ENCODE measurements at places on chromosomes 7 and 10.
A peak's percentile ranks its signal among the peaks of the same experiment; 100 is the strongest.

GRCh38 chr7:120394595-120394994, 121.6 kb downstream of the KCND2 start:
- DNase-seq, result no peak

DNA sequence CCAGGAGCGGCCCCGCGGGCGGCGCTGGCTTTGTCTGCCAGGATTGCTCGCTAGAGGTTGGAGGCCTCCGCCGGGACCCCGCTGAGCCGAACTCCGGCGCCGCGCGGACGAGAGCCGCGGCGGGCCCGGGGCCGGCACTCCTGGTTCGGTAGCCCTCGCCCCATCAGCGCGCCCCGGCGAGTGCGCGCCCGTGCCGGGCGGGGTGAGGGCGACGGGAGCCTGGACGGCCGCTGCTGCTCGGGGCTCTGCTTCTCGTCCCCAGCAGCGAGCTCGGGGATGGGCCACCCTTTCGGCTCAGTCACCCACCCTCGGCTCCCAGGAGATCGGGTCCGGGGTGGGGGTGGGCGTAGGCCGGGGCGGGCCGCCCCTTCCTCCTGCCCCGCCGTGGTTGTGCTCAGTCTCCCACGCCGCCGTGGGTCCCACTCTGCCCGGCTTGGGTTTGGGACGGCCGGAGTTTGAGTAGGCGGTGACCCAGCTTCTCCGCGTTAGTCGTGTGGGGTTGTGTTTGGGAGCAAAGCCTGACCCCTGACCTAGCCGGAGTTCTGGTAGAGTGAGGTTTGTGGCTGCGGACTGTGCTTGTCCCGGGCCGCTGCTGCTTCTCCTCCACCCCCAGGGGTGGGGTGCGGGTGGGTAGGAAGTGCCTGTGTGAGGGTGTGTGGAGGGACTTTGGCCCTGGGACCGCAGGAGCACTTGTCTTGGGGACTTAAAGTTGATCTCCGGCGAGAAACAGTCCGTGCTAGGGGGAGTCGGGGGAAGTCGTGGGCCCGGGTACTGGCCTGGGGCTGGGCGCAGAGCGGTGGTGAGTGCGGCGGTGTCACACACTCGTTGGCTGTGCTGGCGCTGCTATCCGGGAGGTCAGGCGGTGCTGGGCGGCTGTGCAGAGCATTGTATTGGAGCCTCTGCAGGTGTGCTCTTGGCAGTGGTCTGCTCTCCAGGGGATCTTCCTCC, 677 bp downstream of the TSPAN14 start:
- DNase-seq, result peak; percentile 88

DNA sequence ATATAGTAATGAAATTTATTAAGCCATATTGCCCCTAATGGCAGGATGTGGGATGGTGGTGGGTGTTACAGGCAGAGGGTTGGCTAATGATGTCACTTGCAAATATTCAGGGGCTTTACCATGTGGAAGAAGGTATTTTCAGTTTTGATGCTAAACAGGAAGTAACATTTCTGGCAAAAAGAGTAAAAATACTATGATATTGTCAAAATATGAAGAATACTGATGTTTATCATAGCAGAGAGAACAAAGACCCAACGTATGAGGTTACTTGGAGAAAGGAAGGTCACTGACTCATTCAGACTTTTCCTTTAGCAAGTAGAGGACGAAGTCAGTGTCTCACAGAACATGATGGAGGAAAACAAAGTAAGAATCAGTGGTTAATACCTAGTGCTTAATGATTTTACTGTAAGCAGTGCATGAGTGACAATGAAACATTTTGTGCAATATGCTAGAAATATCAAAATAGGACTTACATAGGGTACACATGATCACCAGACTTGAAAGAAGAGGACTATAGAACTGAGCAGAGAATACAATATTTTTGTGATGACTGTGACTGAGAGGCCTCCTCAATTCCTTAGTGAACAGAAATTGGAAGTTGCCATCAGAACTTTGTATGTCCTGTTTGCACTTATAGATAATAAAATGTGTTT, 89.7 kb upstream of the STEAP4 start:
- no peak for DNase-seq

- DNase-seq, result no peak
Observed at GRCh38 chr10:50279489-50279888, 28.2 kb upstream of the ASAH2 start.

- DNase-seq, result no peak
Observed at GRCh38 chr10:83127942-83128575, 1011.2 kb upstream of the GHITM start.

DNA sequence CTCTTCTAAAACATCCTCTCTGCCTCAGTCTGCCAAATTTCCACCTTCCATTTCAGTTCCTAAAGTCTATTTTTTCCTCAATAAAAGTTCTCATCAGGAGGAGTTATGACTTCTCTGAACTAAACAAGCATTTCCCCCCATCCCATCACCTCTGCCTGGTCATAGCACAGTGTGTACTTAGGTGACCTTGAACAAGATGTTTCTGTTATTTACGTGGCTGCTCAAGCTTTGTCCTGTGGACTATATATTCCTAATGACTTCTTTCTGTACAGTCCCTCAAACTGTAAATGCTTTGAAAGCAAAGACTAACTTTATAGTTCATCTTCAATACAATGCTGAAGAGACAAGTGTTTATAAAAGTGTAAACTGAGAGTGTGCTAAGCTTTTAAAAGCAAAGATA, 166.9 kb downstream of the CPEB3 start:
- no peak for DNase-seq

DNA sequence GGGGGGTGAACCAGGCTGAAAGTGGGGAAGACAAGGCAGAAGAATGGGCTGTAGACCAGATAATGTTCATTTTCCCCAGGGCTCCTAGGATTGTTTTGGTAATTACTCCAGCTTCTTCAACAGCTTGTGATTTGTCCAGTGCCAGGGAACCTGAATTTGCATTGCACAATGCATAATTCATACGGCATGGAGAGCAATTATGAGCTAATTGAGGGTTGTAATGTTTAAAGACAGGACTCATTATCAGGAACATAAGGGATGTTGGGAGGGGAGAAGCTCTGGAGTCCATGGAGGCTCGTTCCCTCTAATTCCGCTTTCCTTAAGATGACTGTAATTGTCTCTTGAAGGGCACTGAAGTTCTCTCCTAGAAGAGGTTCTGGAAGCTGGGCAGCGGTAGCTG, 405.0 kb upstream of the ZMIZ1 start:
- DNase-seq, result no peak

GRCh38 chr7:156985101-156985992, 25.1 kb downstream of the MNX1 start:
- DNase-seq, result no peak

DNA sequence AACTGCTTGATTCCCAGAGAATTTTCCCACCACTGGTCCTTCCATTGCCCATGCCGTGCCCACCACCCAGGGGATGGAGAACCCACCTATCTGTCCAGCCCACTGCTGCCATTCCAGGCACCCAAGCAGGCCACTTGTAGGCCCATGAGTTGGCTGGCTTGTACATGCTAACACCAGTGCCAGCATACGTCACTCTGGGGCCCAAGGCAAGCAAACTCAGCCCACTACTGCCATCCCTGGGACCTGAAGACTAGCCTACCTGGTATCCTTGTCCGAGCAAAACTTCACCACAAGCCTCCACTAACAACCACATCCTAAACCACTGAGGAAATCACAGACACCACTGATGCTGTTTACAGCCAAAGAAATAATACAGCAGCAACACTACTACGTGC, 44.7 kb upstream of the CDK6 start:
- DNase-seq, result no peak

GRCh38 chr7:24825931-24826661, 68.8 kb upstream of the GSDME start:
- peak; percentile 90 for DNase-seq

- no peak for DNase-seq
Observed at GRCh38 chr10:24597426-24597825, 126.3 kb downstream of the ARHGAP21 start.

GRCh38 chr7:127535546-127536393, 49.6 kb downstream of the GCC1 start:
- DNase-seq, result no peak

DNA sequence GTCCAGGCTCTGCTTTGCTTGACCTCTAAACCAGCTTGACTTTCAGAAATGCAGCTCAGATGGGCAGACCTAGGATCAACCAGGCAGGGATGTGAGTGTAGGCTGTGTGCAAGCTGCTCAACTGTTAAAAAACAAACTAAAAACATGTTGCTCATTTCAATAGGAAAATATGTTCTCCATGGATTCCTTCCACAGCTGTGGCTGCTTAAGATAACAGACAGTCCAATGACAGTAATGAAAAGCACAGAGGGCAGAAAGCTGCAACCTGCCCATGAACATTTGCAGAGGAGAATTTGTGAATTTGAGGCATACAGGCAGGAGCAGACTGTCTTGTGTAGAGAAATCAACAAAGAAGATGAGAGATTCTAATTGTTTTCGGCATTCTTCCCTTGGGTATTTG, 534.2 kb downstream of the CCSER2 start:
- no peak for DNase-seq

DNA sequence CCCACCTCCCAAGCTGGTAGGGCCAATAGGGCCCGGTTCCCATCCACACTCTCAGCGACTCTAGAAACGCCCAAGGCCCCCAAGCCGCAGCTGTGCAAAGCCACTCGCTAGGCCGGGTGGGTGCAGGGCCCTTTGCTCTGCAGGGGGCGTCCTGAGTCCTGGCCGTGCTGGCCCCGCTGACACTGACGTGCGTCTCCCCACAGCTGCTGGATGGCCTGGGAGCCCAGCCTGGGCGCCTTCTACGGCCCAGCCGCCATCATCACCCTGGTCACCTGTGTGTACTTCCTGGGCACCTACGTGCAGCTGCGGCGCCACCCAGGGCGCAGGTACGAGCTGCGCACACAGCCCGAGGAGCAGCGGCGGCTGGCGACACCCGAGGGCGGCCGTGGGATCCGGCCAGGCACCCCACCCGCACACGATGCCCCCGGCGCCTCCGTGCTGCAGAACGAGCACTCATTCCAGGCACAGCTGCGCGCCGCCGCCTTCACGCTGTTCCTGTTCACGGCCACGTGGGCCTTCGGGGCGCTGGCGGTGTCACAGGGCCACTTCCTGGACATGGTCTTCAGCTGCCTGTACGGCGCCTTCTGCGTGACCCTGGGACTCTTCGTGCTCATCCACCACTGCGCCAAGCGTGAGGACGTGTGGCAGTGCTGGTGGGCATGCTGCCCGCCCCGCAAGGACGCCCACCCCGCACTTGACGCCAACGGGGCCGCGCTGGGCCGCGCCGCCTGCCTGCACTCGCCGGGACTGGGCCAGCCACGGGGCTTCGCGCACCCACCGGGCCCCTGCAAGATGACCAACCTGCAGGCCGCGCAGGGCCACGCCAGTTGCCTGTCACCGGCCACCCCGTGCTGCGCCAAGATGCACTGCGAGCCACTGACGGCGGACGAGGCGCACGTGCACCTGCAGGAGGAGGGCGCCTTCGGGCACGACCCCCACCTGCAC, 31.6 kb upstream of the KNDC1 start:
- DNase-seq, result no peak

DNA sequence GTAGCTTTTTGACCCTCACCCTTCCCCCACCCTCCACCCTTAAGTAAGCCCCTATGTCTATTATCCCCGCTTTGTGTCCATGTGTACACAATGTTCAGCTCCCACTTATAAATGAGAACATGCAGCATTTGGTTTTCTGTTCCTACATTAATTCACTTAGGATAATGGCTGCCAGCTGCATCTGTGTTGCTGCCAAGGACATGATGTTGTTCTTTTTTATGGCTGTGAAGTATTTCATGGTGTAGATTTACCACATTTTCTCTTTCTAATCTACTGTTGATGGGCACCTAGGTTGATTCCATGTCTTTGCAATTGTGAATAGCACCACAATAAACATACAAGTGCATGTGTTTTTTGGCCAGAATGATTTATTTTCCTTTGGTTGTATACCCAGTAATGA, 232.2 kb downstream of the CACNA2D1 start:
- no peak for DNase-seq

DNA sequence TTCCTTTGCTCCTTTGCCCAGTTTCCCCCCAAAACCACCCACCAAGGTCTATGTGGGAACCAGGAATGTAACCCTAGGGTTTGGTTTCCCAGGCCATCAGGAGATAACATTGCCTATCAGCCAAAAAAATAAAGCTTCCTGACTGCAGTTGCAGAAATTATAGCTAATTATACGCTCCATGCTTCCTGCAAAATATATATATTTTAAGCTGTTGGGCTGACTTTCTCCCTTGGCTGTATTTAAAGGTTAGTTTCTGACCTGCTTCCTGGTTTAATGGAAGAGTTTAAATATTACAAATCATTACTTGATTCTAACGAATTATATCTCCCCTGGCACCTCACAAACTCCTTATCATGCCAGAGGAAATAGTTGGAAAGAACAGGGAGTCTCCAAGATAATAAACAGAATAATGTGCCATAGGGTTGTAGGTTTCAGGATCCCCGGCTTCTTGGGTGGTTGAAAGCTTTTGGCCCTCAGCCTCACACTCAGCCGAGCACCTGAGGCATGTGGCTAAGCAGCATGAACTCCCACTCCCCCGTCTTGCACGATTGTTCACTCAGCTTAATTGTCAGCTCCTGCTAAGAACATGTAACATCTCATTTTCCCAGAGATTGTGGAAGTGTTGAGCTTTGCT, 79.9 kb downstream of the FZD1 start:
- DNase-seq, result no peak

GRCh38 chr7:69126896-69127479, 471.3 kb upstream of the AUTS2 start:
- DNase-seq, result no peak

DNA sequence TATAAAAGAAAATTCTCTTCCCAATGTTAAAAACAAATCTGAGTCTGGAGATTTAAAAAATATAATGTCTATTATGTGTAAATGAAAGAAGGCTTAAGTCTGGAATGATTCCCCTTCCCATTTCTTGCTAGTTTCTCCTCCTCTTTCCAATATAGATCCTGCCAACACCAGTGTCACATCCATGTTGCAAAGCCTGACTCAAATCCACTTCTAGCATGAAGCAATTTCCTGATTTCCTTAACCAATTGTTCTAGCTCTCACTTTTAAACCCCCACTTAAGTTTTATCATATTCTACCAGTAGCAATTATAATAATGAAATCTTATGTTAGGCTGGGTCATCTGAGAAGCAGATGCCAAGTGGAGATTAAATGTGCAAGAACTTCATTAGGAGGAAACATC, 100.1 kb upstream of the SEC61G start:
- no peak for DNase-seq

DNA sequence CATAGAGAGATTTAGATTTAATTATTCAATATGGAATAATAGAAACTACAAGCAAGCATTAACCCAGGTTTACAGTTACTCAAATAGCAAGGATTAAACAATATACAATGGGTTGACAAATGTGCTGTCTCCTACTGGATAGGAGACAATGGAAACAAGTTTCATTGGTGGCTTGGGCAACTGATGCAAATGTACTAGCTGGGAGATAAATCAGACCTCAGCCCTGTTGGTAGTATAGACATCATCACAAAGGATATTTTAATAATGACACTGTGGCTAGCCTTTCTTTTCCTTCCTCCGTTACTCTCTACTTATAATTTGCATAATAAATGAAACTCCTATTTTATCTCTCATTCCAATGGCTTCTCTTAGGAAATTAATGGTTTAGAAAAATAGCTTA, 96.5 kb upstream of the DKK1 start:
- no peak for DNase-seq

GRCh38 chr7:91668217-91668616, 212.3 kb downstream of the MTERF1 start:
- DNase-seq, result no peak
